ENCODE measurements at places on chromosomes 2 and 18.

GRCh38 chr2:27322301-27322765, 564 bp downstream of the MPV17 start:
- DNase-seq, result no peak

- DNase-seq, result no peak
Measured at GRCh38 chr2:74427551-74427950, 6.0 kb downstream of the WDR54 start.

DNA sequence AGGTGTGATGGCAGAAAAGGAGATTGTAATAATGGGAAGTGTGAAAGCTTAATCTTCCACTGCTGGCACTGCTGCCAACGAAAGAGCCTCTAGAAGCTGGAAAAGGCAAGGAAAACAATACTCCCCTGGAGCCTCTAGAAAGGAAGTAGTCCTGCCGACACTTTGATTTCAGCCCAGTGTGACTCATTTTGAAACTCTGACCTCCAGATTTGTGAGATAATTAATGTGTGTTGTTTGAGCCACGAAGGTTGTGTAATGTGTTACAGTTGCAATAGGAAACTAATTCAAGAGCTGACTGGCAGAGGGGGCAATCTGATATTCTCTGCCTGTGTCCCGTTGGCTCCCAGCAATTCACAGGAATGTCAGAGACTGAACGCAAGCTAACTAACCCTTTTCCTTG, 219.2 kb upstream of the UBE2E3 start:
- DNase-seq, result no peak

DNA sequence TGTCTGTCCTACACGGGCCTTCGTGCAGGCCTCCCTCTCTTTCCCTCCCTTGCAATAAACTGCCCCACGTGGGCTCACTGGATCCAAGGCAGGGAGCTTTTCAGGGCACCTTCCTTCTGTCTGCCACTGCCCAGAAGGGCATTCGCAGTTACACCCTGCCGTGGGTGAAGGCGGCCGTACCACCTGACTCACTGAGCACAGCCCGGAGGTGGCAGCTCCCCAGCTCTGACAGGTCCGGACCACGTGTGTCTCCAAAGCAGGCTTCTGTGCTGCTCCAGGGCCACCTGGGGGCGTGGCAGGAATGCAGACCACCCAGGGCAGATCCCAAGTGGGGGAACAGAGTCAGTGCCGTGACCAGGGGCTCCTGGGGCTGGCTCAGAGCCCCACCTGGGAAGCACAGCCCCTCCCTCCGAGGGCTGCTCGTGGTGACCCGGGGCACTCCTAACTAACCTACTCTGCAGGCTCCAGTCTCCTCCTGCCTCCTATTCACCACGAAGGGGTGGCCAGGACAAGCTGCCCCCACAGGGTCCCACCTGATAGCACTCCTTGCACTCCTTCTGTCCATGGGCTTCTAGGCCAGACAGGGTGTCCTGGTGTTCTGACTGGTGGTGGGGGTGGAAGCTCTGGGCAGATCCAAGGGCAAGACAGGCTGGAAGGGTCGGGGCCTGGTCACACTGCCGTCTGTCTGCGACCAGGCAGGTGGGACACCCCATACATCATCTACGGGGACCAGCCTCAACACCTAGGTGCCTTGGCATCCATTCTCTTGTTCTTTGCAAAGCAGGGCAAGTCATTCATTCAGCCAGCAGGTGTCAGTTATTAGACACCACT, 9.7 kb downstream of the SNED1 start:
- DNase-seq, result no peak

- DNase-seq, result no peak
Measured at GRCh38 chr2:231007286-231008098, 11.6 kb downstream of the SPATA3 start.

DNA sequence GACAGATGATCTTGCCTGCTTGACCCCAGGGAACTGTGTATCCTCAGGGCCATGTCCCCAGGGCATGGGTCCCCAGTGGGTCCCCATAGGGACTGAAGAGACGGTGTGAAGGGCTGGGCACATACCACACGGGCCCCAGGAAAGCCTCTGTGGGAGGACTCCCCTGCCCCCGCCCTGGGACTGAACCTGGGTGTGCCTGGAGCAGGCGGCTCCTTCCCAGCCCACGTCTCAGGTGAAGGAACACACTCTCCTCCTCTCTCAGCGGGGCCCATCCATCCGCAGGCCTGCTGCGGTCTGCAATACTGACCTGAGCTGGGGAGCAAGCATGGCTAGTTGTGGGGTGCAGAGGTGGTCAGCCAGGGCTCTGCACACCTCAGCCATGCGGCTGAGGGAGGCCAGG, 45.2 kb downstream of the KIF1A start:
- DNase-seq, result no peak

DNA sequence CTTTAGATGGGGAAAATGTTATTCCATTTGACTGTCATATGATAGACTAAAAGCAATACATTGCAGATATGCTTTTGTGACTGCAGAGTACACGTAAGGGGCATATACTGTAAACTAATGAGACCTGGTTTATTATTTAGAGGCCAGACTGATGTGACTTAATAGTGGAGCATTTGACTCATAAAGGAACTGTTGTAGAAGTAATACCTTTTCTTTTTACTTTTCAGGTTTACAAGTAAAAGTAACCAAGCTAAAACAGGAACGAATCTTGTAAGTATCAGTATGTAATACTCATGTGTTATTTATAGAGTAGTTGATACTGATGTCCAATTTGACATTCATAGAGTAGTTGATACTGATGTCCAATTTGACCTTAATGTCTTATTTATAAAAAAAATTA, 13.1 kb downstream of the RBBP8 start:
- DNase-seq, result no peak

- DNase-seq, result no peak
Measured at GRCh38 chr2:208708486-208708885, 301.9 kb downstream of the PTH2R start.

DNA sequence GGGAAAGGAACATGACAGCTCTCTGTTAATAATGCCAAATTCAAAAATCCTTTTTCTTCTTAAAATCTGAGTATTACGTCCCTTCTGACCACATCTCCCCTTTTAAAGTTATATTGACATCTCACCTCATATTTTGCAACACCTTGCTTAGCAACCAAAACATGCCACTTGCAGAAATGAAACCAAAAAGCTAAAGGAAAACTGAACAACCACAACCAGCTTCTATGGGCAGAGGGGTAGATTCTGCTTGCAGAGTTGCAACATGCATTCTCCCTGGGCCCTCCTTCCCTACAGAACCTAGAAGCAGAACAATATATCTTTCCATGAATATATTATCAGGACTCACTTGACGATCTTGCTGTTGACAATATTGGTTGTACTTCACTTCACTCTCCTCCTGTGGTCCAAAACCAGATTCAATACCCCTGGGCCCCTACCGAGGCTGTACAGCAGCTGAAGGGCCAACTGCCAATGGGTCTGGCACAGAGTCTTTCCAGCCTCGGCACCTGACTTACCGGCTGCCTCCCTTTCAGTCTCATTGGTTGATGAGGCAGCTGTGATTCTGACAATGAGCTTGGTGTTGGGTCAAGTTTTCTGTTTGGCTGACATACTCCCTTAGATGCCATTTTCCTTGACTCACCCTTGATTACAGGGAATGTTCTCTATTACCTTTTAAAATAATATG, 616.6 kb downstream of the ZEB2 start:
- DNase-seq, result no peak

GRCh38 chr2:8006626-8007025, 675.2 kb upstream of the ID2 start:
- DNase-seq, result no peak

DNA sequence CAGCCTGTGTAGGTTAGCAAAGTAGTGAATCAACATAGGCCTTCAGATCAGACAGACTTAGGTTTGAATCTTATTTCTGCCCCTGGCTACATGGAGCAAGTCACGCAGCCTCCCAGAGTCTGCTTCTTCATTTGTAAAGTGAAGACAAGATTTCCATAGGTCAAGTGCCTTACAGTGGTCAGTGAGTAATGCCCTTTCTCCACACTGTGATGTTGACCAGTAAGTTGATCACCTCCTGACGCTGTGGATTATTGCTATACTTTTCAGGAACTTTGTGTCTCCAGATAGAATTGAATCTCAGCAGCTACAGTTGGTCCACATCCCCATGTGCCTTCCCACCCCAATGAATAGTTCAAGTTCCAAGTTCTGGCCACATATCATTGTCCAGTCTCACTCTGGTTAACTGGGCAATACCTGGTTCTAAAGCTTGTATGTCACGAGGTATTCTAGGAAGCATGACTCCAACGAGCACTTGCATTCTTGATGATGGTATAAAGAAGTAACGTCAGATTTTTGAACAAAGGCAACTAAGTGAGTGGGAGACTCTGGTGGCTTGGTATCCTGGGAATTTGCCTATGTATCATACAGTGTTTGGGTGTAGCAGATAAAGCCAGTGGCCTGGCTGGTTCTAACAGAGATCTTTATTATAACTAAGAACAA, 2.1 kb upstream of the CLIP4 start:
- no peak for DNase-seq

GRCh38 chr2:180728928-180729559, 251.4 kb upstream of the UBE2E3 start:
- no peak for DNase-seq

DNA sequence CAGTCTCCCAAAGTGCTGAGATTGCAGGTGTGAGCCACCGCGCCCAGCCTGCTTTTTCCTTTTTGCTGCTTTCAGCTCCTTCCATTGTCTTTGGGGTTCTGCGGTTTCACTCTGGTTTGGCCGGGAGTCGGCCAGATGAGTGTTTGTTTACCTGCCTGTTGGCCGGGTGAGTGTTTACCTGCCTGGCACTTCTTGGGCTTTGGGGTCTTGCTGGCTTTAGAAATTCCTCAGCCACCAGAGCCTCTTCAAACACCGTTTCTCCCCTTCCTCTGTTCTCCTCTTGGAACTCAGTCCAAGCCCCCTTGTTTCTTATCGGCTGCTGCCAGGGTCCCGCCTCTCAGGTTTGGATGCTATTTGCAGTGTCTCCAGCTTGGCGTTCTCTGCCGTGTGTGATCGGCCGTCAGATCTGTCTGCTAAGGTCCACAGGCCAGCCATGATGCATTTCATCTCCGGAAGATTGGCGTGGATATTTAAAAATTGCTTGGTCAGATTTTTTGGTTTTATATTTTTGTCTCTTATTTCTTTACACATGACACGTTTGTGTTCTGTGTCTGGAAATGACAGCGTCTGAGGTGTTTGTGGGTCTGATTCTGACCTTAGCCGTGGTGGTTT, 14.2 kb upstream of the GAL3ST2 start:
- DNase-seq, result no peak

DNA sequence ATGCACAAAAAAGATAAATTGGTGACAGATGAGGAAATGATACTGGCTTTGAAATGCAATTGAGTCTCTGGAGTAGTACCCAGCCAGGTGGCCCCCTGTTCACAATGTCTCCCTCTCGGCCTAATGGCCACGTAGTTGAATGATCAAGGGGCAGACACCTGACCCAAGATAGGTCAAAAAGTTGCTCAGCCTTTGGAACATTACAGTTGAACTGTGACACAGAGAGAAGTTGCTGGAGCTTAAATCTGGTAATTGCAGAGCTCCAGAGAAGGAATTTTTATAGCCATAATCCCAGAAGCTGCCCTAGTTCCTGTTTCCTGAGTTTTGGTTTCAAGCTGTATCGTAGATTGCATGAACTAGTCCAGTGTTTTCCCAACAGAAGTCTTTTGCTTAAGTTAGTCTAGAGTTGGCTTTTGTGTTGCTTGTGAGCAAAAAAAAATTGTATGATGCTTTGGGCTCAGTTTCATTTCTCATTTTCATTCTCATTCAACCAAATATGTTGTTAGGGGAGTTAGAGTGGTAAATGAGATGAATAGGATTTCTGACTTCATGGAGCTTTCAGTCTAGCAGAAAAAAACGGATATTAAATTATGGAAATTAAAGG, 117.9 kb downstream of the CSRNP3 start:
- no peak for DNase-seq

GRCh38 chr2:124666976-124667375, 641.9 kb downstream of the CNTNAP5 start:
- no peak for DNase-seq

DNA sequence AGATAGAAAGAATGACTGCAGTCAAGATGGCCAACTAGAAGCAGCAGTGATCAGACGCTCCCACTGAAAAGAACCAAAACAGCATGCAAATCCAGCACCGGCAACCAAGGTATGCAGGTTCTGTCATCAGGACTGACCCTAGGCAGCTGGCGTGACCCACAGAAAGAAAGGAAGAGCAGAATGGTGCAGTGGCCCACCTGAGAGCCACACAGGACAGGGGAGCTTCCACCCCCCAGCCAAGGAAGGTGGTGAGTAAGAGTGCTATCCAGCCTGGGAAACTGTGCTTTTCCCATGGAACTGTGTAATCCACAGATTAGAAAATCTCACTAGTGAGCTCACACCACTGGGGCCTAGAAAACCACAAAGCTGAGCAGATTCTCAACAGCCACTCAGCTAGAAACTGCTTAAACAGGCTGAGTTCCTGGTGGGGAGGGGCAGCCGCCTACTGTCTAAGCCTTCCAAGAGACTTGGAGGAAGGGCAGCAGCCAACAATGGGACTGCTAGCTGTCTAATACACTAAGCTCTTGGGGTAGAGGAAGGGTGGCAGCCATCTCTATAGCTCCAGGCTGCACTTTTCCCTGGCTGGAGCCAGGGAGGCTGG, 127.9 kb downstream of the EVA1A start:
- DNase-seq, result no peak

DNA sequence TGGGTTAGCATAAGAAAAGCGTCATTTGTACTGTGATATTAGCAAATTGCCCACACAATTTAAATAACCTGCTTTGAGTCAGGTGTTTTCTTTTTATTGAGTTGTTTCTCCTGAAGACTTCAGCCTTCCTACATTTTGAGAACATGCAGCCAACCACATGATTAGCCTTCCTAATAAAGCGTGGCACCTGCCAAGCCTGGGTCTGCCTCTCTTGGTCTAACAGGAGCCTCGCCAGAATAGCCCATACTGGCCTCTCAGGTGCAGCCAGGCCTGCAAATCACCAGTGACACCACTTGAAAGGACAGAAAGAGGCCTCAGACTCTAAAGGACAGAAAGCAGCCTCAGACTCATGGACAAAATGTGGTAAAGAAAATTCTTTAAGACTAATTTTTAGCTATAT, 653.8 kb downstream of the BCL11A start:
- no peak for DNase-seq

GRCh38 chr2:15279201-15279876, 281.8 kb downstream of the NBAS start:
- no peak for DNase-seq

GRCh38 chr18:63085611-63086010, 234.0 kb downstream of the BCL2 start:
- no peak for DNase-seq

DNA sequence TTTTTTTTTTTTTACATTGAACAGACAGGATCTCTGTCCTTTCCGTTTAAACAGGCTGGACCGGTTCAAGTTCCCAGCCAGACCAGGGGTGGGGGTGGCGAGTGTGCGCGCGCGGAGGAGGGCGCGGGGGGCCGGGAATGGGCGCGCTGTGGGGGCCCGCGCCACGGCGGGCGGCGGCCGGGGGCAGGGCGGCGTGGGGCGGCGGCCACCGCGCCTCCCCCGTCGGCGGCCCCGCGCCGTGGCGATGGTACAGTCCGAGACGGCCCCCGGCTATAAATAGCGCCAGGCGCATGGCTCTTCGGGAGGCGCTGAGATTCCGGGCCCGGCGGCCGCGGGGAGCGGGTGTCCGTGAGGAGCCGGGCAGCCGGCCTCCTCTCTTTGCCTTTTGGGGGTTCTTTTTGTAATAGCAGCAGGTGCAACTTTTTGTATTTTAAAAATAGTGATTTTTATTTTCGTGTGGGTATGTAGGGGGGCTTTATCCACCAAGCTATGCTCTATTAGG, 430 bp upstream of the CELF4 start:
- no peak for DNase-seq
